ENCODE measurements at places on chromosomes 13 and 19. TPM values are rescaled to one million over a fixed set of nuclear protein-coding genes. Genes with fewer than 3 reads are reported as not detected.

Gene CYP2A13
- total RNA-seq = not detected

- no peak for DNase-seq
Observed at GRCh38 chr19:5020368-5020767, 51.5 kb downstream of the KDM4B start.

Gene PBX4
- not detected for total RNA-seq

Gene GTF2F1
- 84.8 TPM for total RNA-seq

Data from MCF 10A (cell line).